Breast epithelium (tissue), 4 donors: ENCODE measurements at places on chromosomes 1 and 21.

DNA sequence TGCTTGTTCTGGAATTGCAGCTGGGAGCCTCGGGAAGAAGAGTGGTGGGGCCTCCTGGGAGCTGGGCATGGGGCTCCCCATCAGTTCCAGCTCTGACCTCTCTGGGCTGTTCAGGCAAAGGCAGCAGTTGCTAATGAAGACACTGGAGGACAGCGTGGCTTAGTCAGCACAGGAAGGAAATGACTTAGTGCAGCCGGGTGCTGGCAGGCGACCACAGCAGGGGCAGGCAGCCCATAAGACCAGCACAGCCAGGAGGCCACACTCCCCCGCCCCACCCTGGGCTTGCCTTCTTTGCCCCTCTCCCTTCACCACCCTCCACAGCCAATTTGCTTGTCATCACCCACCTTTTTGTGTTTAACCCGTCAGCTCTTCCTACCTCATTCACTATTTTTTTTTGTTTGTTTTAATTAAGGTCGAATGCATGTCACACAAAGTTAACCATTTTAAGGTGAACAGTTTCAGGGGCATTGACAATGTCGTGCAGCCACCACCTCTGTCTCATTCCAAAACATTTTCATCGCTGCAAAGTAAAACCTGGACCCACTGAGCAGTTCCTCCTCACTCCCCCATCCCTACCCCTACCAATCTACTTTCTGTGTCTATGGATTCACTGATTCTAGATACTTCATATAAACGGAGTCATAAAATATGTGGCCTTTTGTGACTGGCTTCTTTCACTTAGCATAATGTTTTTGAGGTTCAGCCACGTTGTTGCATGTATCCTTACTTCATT, 10.9 kb downstream of the OLIG2 start:
- DNase-seq = no peak

- DNase-seq = no peak
These were observed 20.9 kb downstream of the PTPRU start for GRCh38 chr1:29256979-29257804.

GRCh38 chr21:37762606-37763005, 153.7 kb downstream of the KCNJ6 start:
- DNase-seq = no peak

DNA sequence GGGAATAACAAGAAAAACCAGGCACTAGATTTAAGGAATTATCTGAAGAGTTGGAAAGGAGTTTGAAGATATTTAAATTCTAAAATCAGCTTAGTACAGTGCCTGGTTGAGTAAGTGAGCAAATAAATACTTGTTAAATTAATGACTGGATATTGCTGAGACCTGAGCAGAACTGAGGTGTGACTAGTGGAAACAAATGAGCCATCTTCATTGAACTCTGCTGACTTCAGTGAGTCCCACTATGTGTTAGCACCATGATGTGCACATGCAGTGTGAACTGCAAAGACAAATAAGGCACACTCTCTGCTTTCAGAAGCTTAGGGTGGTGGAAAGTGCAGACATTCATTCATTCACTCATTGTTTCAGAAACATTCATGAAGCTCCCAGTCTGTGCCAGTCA, 48.7 kb downstream of the ELAPOR1 start:
- no peak for DNase-seq

GRCh38 chr1:160708801-160709200, 2.8 kb downstream of the CD48 start:
- DNase-seq = no peak

DNA sequence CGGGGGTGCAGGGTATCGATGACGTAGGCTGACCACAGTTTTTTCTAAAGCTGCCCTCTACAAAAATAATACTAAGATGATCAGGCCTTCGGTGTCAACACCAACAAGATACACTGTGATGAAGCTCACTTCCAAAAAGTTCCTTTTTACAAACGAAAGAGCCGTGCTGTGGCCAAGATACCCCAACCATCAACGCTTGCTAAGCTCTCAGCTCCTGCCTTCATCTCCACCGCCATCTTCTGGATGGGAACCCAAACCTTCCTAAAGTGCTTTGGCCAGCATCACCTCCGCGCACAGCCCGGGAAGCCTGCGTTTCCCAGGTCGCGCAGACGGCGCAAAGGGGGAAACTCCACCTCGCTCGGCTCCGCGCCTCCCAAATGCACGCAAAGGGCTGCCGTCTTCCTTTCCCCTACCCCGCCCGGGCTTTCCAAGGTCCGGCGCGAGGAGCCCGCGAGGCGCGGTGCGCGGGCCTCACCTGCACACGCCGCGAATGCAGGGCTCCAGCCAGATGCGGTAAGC, 541 bp downstream of the USP48 start:
- peak; percentile 43 for DNase-seq

GRCh38 chr1:111148376-111148881, 8.4 kb downstream of the CEPT1 start:
- DNase-seq = no peak
